ENCODE measurements at places on chromosomes 13 and 19.
A peak's percentile ranks its signal among the peaks of the same experiment; 100 is the strongest.

GRCh38 chr19:6056801-6057650 is 53.3 kb downstream of the RFX2 start:
- peak; percentile 98 for DNase-seq

DNA sequence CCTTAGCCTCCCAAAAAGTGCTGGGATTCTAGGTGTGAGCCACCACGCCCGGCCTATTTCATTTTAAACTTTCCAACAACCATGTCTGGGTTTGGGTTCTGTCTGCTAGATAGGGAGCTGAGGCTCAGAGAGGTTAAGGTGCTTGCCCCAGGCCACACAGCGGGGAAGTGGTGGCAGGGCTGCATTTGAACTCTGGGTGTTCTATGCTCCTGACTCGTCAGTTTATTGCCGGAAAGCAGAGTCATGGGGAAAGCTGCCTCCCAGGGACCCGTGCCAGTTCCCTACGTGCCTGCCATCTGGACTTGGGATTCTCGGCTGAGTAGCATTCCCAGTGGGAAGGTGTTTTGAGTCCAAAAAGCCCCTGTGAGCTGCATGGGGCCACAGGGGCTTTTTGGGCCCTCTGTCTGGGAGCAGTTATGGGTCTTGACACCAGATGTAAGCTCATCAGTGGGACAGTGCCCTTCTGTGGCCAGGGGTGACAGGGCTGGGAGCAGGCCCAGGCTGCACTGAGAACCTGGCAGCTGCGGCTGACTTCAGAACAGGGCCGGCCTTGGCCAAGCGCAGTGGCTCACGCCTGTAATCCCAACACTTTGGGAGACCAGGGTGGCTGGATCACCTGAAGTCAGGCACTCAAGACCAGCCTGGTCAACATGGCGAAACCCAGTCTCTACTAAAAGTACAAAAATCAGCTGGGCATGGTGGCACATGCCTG is 10.9 kb downstream of the RFX1 start:
- DNase-seq: no peak

- DNase-seq: no peak
Observed at GRCh38 chr19:29255006-29255405, 42.1 kb upstream of the UQCRFS1 start.

GRCh38 chr19:30269638-30270037 is 102.5 kb upstream of the ZNF536 start:
- no peak for DNase-seq

DNA sequence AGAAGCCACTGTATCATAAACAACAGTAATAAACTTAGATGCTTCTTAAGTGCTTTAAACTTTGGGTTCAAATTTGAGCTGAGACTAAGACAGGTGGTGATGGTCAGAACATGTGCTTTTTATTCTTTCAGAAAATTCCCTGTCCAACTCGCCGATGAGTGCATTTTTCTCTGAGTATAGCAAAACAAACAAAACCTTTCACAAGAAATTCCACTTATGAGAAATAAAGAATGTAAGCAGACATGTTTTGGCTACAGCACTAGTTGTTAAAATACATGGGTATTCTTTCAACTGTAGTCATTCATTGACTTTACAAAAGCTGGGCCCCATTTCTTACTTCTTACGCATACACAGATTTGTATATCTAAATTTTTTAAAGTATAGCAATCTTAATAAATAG is 125.6 kb downstream of the SPRY2 start:
- no peak for DNase-seq

DNA sequence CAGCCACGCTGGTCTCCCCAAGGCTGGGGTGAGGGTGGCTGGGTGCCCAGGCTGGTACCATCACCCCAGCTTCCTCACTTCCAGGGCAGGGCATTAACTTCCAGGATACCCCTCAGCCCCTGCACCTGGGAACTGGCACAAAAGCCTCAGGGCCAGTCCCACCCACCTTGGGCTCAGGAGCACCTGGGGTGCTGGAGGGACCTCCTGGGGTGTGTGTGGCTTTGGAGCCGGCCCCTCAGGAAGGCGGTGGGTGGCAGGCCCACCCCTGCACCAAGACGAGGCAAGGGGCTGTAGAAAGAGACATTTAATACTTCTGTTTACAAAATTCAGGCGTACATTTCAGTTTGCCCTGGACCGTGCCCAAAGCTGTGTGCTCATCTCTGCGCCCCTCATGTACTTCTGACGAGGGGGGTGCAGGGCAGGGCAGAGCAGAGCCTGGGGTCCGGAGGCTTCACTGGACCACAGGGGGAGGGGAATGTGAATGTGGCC is 16.8 kb downstream of the MPND start:
- DNase-seq: no peak

- no peak for DNase-seq
Observed at GRCh38 chr13:45896285-45896684, 44.7 kb upstream of the SIAH3 start.

GRCh38 chr19:48607359-48607755 is 815 bp downstream of the SPACA4 start:
- no peak for DNase-seq

DNA sequence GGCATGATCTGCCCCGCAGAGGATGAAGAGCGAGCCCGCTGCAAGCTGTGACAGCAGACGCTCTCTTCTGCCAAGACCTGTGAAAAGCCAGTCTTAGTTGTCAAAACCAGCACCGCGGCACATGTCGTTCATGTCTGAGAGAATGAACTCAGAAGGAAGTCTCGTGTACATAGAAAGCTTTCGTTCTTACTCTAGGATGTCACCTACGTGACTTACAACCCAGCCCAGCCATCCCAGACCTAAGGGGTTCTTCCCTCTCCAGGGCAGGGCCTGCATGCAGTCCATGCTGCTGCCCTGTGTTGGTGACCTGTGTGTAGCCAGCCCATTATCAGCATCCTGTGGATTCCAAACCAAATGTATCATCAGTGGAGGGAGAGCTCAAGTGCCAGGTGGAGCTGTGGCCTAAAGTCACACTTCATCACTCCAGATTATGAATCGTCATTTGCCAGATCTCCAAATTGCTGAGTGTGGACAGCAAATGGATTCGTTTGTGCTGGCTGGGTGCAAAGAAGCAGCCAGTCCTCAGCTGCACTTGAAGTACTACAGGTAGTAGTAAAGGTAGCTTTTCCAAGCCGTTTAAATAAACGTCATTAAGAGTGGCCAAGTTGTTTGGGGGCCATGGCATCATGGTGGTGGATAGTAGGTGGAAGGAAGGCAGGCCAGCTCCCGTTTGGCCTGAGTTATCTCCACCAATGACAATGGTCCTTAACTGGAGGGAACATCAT is 73.9 kb upstream of the GPR183 start:
- no peak for DNase-seq

- DNase-seq: no peak
Observed at GRCh38 chr13:98632961-98633360, 56.1 kb upstream of the STK24 start.

- DNase-seq: no peak
Observed at GRCh38 chr19:30086916-30087315, 144.9 kb downstream of the URI1 start.

- DNase-seq: peak; percentile 80
Observed at GRCh38 chr13:31427151-31428100, 227.7 kb downstream of the B3GLCT start.
